H9 (cell line): ENCODE measurements at places on chromosomes 2 and 18. TPM values are rescaled to one million over a fixed set of nuclear protein-coding genes. Genes with fewer than 3 reads are reported as not detected.
A peak's percentile ranks its signal among the peaks of the same experiment; 100 is the strongest.

The RASGRP3 gene
- total RNA-seq: not detected in 2 replicates

DNA sequence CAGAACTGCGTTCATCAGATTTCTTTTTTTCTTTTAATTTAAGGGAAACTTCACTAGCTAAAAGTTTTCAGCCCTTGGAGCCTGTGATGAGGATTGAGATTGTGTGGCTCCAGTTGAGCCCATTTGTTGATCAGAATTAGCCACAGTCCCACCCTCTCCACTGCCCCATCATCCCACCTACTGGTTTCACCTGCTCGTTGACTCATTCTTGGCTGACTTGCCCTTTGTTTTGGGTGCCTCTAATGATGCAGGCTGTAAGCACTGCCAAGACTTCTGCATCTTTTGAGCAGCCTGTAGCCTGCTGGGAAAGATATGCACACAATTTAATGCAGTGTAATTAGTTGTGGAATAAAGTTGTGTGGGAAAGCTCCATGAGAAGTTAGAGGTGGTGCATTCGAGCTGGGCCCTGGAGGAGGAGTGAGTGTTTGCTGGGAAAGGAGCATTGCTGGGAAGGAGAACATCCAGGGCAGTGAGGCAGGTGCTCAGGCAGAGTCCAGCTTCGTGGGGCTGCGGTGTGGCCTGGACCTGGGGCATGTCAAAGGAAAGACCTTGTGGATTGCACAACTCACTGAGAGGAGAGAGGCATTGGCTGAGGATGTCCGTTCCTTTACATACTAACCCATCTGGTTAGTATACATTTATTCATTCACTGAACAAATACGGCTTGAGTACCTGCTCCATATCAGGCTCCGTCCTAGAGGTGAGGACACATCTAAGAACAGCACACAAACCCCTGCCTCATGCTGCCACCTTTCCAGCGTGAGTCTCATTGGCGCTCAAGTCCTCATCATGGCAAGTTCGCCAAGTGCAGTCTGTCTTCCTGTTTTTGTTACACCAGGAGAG lies 18.2 kb downstream of the ASPRV1 start:
- no peaks in the 10 kb centered on the region for H3K27me3 ChIP-seq
- no peak overlapping the region for H3K4me3 ChIP-seq
- DNase-seq: no peak
- no peaks in the 10 kb centered on the region for H3K4me1 ChIP-seq
- no peak overlapping the region for H3K27ac ChIP-seq

The FIGN gene
- 12.9 and 14.6 TPM in 2 replicates for total RNA-seq

The COLEC11 gene
- 0.39 TPM in 1 of 2 replicates, not detected in the other for total RNA-seq

The PLCL1 gene
- 0.04 TPM in 1 of 2 replicates, not detected in the other for total RNA-seq

GRCh38 chr2:101728865-101729264 lies 31.4 kb downstream of the MAP4K4 start:
- H3K27ac ChIP-seq: no peak overlapping the region
- DNase-seq: no peak
- no peaks in the 10 kb centered on the region for H3K36me3 ChIP-seq
- no peak overlapping the region for H3K4me3 ChIP-seq
- no peaks in the 10 kb centered on the region for H3K27me3 ChIP-seq

DNA sequence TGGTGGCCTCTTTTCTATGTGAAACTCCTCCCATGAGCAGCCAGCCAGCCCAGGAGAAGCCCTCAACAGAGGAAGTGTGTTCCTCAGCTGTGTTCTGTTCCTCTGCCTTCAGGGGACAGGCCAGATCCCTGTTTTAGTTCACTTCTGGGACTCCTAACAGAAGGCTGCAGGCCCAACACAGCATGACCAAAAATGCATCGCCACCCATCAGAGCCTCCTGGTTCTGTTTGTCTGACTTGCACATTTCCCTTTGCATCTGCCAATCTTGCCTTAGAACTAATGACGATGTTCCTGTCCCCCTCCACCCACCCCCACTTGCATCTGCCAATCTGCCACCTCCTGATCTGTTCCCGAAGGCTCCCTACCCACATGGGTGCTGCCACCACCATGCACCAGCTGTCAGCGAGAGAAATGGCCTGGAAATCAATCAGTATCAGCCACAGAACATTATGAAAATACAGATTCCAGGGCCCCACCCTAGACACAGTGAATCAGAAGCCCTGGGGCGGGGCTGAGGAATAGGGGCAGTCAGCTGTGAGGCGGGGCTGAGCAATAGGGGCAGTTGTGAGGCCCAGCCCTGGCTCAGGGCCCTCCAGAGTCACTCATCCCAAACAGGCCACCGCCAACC lies 51.0 kb downstream of the FAM168B start:
- H3K36me3 ChIP-seq: peaks cover 9% of the 10 kb centered on the region
- no peaks in the 10 kb centered on the region for H3K4me1 ChIP-seq
- no peak overlapping the region for H3K27ac ChIP-seq
- no peak overlapping the region for H3K4me3 ChIP-seq

DNA sequence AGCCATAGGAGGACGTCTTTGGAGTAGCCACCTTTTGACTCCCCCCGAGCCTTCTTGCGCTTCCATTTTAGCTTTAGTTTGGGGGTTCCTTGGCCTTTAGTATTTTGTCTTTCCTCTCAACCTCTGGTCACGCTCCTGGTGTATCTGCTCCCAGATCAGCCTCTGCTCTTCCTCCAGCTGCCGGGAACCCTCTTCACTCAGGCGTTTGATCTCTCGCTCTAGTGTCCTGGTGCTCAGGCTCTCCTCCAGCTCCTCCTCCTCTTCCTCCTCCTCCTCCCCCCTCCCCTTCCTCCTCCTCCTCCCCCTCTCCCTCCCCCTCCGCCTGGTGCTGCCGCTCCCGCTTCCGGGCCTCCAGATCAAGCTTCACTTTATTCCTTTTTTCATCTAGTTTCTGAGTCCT lies 1082.3 kb upstream of the TMEFF2 start:
- H3K27ac ChIP-seq: no peak overlapping the region
- no peak overlapping the region; the same call in 2 of the 3 replicates for H3K4me3 ChIP-seq
- no peaks in the 10 kb centered on the region for H3K4me1 ChIP-seq
- no peaks in the 10 kb centered on the region for H3K36me3 ChIP-seq
- no peak for DNase-seq

DNA sequence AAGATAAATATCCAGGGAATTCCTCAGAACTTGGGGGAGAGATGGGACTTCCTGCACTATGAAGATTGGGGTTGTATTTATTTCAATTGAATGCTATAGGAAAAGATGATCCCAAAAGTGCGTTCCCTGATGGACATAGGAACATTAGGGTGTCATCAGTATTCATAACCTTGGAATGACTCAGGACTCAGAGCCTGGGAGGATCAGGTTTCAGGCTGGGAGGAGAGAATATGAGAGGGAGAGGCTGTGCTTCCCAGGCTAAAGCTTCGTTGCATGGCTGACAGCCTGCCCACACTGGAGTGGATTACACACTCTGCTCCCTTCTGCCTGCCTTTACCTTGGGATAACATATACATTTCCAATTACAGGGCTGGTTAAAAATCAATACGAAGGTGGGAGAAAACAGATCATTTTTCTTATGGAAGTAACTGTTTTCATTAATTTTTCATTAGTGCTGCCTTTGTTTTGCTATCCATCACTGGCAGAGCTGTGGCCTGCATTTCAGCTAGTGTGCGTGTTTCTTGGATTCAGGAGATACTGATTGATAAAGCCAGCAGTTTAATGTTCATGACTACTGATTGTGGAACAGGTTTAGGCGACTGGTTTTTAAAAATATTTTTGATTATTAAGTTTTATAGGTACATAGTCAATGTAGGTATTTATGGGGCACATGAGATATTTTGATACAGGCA lies 118.7 kb downstream of the KCTD1 start:
- peaks cover 4% of the 10 kb centered on the region; the same call in 1 of the 2 replicates for H3K4me1 ChIP-seq
- H3K4me3 ChIP-seq: no peak overlapping the region
- H3K27me3 ChIP-seq: no peaks in the 10 kb centered on the region
- no peak for DNase-seq
- H3K36me3 ChIP-seq: no peaks in the 10 kb centered on the region

DNA sequence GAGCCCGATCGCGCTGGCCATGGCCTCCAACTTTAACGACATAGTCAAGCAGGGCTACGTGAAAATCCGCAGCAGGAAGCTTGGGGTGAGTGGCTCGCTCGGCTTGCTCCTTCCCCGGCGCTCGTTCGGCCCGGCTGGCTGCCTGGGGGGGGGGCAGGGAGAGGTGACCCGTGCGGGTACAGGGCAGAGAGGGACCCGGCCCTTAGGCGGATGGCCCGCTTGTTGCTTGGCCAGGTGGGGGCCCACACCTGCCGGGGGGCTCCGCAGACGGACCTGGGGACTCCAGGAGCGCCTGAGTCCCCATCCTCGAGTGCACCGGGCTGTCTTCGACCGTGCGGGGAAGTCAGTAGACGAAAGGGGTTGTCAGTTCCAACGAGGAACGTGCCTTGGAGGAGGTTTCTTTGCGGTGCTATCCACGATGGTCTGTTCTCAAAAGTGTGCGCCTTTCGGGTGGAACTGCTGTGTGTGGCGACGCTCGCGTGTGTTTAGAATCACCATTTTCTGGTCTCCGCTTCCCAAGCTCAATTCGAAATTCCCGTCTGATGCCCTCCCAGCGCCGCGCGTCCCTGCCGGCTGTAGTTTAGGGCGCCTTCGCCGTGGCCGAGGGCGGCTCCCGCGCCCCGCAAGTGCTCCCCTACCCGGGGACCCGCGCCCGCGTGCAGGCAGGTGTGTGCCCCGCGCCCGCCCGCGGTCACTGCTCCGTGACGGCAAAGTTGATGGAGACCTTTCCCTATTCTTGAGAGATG lies 711 bp downstream of the DOK6 start:
- H3K27ac ChIP-seq: no peak overlapping the region
- peaks cover 22% of the 10 kb centered on the region for H3K27me3 ChIP-seq
- peaks cover 2% of the 10 kb centered on the region; the same call in 1 of the 2 replicates for H3K4me1 ChIP-seq
- DNase-seq: peak; percentile 35
- H3K36me3 ChIP-seq: no peaks in the 10 kb centered on the region

The SGPP2 gene
- not detected in 2 replicates for total RNA-seq

The EVX2 gene
- total RNA-seq: not detected in 2 replicates

The SYT4 gene
- total RNA-seq: 2.2 and 3.4 TPM in 2 replicates

DNA sequence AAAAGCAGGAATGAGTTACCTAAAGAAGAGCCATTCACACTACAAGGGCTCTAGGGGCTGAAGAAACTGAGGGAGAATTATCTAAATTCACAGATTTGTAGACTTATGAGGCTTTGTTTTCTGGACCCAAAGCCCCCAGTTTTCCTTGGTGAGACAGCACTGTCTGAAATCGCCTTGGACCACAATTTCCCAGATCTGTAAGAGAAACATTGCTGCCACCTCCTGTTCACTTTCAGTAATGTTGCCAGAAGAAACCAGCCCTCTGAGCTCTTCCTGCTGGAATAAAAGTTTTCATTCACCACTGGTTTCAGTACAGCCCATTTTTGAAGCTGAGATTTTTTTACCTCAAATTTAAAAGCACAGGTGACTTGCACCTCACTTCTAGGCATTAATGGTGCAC lies 169.2 kb downstream of the CDH20 start:
- no peaks in the 10 kb centered on the region for H3K27me3 ChIP-seq
- no peaks in the 10 kb centered on the region for H3K36me3 ChIP-seq
- H3K4me1 ChIP-seq: no peaks in the 10 kb centered on the region; the same call in 1 of the 2 replicates
- DNase-seq: peak; percentile 50
- H3K4me3 ChIP-seq: no peak overlapping the region

DNA sequence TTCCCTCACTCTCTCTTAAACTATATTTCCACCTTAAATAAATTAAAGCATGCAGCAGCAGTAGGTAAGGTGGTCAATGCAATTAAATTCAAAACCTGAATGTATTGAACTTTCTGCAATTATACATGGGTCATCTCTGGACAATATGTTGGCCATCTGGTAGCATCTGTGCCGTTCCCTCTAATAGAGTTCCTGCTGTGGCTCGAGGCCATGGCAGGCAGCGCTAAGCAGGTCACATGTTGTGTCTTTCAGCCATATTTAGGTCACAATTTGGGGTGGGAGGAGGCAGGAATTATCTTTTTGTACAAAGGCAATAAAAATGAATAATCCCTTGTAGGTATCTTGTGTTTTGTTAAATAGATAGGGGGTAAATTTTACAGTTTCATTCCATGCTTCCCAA lies 676.2 kb downstream of the ZEB2 start:
- H3K36me3 ChIP-seq: peaks cover 2% of the 10 kb centered on the region; the same call in 1 of the 3 replicates
- H3K27ac ChIP-seq: no peak overlapping the region
- DNase-seq: no peak
- no peaks in the 10 kb centered on the region for H3K4me1 ChIP-seq

DNA sequence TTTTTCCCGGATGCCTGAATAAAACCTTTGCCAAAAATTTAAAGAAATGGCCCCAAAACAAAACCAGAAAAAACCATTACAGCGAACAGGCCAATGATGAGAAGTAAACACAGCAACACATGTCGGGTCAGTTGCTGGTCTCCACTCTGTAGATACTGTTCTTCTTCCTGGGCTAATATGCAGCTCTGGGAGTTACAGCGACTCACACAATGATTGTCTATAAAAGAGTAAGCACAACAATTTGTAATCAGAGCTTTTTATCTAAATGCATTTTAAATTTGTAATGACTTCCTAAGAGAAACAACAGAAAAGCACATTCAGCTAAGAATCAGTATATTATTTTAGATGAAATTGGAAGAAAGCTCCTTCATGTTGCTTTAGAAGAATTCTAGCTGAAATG lies 40.3 kb downstream of the GPR155 start:
- no peaks in the 10 kb centered on the region for H3K27me3 ChIP-seq
- DNase-seq: no peak
- H3K27ac ChIP-seq: no peak overlapping the region

The NPC1 gene
- total RNA-seq: 24.2 TPM in 2 replicates

- DNase-seq: no peak
- H3K27ac ChIP-seq: no peak overlapping the region
- peaks cover 12% of the 10 kb centered on the region; the same call in 2 of the 3 replicates for H3K36me3 ChIP-seq
- no peak overlapping the region for H3K4me3 ChIP-seq
- H3K4me1 ChIP-seq: no peaks in the 10 kb centered on the region
- no peaks in the 10 kb centered on the region for H3K27me3 ChIP-seq
Observed at GRCh38 chr18:47870605-47871004, 59.9 kb downstream of the SMAD2 start.
